ENCODE measurements at places on chromosomes 7 and 10.

GRCh38 chr10:131746241-131746711 lies 154.5 kb upstream of the PPP2R2D start:
- DNase-seq, result no peak

GRCh38 chr10:24533981-24534380 lies 189.7 kb downstream of the ARHGAP21 start:
- DNase-seq, result no peak

DNA sequence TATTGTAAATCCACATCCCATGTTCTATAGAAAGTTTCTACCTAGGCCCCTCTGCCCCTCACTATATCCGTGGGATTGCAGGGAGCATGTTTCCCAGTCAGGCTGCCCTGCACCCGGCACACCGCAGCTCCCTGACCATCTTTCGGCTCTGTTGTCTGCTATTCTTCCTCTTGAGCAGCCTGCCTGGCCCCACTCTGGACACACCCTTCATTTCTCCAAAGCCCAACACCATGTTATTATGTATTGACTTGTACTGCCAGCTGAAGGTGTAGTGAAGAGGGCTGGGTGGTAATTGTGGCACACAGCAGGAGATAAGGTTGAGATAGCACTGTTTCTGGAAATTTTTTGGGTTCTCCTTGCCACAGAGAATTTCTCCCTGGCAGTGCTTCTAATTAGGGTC lies 9.8 kb downstream of the LRMDA start:
- no peak for DNase-seq

DNA sequence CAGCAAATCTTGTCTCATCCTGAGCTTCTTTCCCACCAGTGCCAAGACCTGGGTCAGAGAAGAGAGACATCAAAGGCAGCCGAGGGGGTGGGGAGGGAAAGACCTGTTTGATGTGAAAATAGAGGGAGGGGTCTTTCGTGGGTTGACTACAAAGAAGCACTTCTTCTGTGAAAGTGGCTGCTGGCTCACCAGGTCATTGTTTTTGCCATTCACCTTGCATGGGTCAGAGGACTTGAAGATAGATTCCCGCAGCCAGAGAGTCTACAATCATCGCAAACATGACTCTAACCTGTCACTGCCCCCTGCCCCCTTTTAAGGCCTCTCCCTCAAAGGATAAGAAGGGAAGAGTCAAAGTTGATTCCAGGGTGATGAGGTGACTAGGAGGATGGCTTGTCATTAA lies 166.1 kb upstream of the BMPER start:
- no peak for DNase-seq

Measured in suppressor macrophage treated with lipopolysaccharide for 1 hour (primary cell).